ENCODE measurements at places on chromosomes 6 and 20.

DNA sequence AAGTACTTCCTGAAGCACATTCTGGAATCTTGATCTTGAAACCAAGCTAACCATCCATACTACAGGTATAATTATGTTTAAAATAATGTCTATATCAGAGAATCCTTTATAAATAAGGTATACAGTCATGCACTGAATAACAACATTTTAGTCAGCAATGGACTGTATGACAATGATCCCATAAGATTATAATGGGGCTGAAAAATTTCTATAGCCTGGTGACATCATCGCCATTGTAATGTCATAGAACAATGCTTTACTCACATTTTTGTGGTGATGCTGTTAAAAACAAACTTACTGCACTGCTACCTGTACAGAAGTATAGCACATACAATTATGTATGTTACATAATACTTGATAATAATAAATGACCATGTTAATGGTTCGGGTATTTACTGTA is 31.8 kb downstream of the RNF146 start:
- DNase-seq, result no peak

DNA sequence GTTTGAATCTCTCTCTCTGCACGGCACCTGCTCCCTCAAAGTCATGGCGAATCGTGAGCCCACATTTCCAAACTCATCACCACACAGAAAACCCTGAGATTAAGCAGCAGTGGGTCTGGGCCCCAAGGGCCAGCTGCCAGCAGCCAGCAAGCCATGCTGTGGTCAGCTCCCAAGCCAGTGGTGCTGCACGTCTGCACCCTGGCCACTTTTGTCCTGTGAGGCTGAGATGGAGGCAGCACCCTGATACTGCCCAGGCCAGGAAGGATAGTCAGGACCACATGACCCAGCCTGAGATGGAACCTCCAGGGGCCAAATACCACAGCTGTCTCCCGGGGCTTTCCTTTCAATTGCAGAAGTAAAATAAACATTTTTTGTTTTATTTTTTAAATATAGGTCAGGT is 93.9 kb downstream of the PRND start:
- DNase-seq, result no peak

- DNase-seq, result peak; percentile 42
Measured at GRCh38 chr6:31666337-31666965, 571 bp downstream of the CSNK2B start.

DNA sequence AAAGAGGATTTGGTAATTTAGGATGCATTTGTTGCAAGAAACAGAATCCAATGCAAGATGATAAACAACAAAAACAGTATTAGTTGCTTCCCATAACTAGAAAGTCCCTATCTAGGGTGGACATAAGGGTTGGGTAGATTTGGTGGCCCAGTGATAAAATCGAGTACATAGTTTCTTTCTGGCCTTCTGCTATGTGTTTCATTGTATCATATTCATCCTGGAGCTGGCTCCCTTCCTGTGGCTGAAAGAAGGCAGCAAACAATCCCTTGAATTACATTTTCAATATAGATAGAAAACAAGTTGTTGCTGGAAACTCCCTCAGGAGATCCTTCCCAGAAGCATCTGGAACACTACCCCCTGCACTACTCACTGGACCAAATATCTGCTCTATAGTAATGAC is 135.1 kb downstream of the ID4 start:
- no peak for DNase-seq

DNA sequence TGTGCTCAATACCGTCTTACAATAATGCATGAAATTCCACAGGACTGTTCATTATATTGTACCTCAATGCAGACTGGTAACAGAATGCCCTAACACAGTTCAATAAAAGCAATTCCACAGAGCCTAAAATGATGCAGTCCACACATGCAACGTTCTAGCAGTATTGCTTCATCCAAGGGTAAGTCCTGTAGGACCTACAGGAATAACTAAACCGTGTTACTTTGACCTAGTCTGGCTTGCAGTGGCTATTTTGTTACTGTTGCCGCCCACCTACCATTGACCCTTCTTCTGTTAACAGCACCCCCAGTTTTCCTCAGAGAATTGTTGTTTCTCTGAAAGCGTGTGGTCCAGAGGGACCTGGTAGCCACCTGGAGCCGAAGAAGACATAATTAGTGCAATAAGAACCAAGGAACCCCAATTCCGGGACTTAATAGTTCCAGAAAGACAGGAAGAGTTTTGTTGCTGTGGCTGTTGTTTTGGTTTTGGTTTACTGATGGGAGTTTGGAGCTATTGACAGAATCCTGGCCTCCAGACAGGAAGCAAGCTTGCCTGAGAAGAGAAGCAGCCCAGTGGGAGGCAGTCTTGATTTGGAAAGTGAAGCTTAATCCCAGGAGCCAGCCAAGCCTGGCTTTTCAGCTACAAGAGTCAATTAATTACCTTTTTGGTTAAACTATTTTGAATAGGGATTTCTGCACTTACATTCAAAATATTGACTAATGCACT is 91.3 kb downstream of the FRK start:
- DNase-seq, result no peak

DNA sequence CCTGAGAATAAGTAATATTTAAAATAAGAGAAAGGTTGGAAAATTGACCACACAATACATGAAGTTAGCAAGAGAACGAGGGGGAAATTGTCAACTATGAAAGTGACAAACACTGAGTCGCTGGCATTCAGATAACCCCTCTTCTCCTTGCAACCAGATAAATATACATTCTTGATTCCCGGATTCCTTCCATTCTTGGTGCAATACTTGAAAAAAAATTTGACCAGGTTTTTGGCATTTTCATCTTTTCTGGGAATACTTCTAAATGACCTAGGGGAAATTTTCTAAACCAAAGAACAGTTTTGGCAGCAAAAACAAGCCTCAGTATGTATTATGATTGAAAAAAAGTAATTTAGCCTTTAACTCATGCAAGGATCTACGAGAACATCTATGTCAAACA is 164.0 kb downstream of the PDE7B start:
- DNase-seq, result no peak

DNA sequence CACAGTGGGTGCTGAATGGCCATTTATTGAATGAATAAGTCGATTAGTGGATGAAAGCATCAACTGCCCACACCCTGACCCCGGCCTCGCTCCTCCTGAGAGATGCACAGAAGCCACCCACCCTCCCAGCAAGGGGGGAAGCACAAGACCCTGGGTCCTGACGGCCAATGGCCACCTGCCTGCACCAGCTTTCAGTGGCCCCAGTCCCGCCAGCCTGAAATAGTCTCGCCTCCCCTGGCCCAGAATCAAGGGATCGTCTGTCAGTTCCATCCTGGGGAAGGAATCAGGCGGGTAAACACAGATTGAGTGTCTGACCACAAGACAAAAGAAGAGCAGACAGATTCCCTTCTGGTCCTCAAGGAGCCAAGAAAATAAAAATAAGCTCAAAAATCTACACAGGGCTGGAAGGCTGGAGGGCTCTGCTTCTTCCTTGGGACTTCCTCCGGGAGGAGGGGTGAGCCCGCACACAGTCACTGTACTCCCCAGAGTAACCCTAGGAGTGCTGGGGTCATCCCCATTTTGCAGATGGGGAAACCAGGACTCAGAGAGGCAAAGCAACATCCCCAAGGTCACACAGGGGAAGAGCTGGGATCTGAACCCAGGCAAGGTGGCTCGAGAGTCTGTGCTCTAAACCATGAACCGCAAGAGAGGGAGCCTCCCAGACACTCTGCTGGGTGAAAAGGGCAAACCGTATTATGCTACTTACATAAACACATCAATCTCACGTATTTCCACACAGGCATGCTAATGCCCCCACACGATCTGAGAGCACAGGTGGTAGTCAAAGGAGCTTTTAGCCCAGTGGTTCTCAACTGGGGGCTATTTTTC is 7.8 kb downstream of the PREX1 start:
- no peak for DNase-seq

DNA sequence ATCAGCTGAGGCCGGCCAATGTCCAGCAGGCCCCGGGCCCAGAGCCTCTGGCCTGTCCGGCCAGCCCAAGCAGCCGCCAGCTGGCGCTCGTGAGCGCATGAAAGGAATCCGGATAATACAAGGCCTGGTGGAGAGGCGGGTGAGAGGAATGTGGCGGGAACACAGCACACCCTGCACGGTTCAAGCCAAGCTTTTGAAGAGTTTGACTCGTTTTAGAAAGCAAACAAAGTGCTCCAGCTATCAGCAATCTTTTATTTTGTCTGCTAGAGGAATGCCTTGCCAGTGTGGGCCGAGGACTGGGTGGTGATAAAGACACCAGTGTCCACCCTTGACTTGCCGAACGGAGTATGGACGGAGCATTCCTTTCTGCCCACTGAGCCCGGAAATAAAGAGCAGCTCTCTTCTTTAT is 9.3 kb upstream of the NEDD9 start:
- DNase-seq, result no peak

- DNase-seq, result peak; percentile 3
Measured at GRCh38 chr6:169371344-169372127, 117.9 kb upstream of the THBS2 start.

DNA sequence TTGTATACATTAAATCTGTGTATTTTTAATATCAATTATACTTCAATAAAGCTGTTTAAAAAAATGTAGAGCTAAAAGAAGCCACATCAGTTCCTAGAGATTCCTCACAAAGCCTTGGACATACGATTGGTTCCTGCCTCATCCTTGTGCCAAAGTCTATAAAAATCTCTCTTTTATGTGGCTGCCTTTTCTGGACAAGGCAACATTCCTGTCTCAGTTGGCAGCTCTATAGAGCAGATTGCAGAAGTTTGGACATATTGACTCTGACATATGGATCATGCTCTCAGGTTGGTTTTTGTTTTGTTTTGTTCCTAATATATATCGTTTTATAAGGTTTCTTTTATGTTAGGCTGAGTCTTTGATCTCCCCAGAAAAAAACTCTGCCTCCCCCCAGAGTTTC is 148.9 kb downstream of the MAFB start:
- DNase-seq, result no peak

GRCh38 chr6:31521835-31522234 is 6.9 kb upstream of the MCCD1 start:
- no peak for DNase-seq

GRCh38 chr6:44133003-44133931 is 5.9 kb downstream of the TMEM63B start:
- peak; percentile 67 for DNase-seq

DNA sequence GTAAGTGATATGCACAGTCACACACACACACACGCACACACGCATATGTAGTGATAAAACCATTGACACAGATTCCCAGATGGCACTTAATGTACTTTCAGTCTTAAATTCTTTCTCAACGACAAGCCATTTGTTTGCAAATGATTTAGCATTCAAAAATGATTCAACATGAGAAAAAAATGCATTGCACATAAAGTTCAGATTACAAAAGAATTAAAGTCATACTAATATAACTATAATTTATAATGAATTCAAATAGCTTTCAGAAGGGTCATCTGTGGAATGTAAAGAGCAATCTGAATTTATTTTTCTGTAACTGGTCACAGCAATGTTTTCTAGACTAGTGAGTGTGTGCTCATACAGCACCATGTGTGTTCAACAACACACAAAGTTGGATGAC is 521.6 kb upstream of the ZNF337 start:
- DNase-seq, result no peak

DNA sequence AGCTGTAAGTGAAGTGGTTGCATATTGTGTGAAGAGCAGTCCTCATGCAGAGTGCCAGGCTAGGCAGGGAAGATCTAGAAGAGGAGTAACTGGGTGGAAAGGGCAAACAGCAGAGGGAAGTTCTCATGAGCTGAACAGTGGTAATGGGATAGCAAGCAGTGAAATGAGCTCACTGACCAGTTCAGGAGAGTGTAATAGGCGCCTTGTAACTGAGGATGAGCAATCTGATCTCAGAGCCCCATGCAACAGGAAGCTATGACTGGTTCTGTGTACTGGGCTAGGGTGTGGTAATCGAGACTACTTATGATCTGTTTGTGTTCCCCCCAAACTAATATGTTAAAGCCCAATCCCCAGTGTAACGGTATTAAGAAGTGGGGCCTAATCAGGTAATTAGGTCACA is 98.6 kb downstream of the RFX6 start:
- no peak for DNase-seq

DNA sequence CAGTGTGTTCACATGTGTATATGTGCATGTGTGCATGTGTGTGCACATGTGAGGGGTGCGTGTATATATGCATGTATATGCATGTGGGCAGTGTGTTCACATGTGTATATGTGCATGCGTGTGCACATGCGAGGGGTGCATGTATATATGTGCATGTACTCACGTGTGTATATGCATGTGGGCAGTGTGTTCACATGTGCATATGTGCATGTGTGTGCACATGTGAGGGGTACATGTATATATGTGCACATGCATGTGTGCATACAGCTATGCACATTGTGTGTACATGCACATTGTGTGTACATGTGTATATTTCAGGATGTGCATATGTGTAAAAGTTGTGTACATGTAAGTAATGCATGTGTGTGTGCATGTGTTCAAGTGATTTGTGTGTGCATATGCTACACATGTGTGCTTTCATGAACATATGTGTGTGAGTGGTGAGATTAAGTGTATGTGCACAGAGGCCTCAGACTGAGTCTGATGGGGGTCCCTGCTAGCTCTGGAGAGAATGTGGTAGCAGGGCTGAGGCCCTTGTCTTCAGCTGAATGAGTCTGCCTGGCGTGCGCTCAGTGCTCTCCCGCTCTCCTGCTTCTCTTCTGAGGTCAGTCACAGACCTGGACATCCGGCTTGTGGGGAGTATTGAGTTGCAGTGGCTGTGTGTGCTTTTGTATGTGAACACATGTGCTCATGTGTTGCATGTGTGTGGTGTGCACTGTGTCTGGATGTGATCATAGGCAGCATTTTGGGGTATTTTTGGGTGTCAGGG is 19.9 kb upstream of the MYT1 start:
- no peak for DNase-seq

DNA sequence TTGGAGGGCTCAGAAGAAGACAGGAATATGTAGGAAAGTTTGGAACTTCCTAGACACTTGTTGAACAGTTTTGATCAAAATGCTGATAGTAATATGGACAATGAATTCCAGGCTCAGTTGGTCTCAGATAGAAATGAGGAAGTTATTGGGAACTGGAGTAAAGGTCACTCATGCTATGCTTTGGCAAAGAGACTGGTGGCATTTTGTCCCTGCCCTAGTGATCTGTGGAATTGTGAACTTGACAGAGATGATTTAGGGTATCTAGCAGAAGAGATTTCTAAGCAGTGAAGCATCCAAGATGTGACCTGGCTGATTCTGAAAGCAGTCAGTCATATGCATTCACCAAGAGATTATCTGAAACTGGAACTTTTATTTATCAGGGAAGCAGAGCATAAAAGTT is 45.1 kb downstream of the FRK start:
- no peak for DNase-seq

DNA sequence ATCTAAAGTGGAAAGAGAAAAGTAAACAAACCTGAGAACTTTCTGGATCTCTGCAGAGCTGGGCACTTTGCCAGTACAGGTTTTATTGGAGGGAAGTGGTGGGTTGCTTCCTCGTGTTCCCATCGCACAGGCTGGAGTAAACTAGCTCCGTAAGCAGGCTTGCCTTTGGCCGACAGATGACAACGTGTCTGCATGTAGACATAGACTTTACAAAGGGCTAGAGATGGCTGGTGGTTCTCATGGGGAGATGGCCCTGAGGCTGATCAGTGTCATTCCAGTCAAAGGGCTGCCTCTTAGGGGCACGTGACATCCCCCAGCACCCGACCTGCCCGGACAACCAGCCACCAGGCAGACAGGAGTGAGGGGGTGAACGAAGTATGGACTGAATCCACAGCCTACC is 98.8 kb downstream of the YTHDF1 start:
- DNase-seq, result no peak

GRCh38 chr6:52019092-52019491 is 68.3 kb downstream of the PKHD1 start:
- DNase-seq, result peak; percentile 6
